DMS153 (cell line): ENCODE measurements at places on chromosomes 3 and 15.

DNA sequence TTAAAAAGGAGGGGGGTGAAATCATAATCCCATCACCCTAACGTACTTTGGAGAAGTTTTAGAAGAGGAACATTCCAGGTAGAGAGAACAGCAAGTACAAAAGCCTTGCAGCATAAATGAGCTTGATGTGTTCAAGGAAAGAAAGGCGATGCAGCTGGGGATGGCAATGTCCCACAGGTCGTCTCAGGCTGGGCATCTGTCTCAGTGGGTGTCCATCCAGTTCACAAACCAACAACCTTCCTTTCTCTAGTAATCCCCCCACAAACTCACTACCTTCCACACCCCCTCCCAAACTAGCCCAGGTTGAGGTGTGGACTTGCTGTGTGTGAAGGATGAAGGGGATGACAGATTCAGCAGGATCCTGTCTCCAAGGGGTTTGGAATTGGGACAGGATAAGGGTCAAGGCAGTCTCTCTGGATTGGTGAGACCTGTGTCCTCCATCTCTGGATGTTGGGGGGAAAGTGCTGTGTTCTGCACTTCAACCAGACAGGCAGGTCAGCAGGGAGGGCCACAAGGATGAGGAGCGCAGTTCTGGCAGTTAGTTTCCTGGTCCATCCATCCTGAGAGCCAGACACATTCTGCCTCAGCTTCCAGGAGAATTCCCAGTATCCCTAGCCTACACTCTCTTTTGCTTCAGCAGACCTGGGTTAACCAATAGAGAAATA, 1.7 kb upstream of the ESYT3 start:
- DNase-seq, result no peak

- no peak for DNase-seq
Measured at GRCh38 chr3:197519801-197520211, 36.0 kb downstream of the BDH1 start.

- no peak for DNase-seq
Measured at GRCh38 chr15:46670258-46670657, 1035.4 kb downstream of the SQOR start.

DNA sequence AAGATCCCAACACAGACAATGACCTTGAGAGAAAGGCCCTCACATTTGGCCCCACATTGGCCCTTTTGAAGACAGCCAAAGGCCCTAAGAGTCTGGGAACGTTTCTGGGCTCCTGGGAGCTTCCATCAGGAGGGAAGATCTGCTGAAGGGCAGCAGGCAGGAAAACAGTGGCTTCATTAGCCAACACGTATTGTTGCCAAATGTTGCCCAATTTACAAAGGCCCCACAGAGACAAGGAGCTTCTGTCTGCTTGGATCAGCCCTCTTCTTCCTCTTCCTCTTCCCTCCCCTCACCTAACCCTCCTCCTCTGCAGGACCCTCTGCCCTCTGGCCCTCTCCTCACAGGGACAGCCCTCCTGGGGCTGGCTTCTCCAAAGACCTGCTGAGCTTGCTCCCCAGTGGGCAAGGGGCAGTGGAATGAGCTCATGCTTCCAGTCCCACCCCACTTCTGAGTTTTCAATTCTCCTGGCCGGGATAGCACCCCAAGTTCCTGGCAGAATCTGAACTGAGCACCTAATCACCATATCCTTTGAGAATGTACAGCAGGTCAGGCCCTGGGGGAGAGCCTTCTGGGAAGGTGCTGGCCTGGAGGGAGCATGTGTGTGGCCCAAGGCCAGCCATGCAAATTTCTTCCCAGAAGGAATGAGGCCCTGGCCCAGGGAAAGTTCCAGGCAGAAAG, 5.1 kb upstream of the LTF start:
- DNase-seq, result no peak

DNA sequence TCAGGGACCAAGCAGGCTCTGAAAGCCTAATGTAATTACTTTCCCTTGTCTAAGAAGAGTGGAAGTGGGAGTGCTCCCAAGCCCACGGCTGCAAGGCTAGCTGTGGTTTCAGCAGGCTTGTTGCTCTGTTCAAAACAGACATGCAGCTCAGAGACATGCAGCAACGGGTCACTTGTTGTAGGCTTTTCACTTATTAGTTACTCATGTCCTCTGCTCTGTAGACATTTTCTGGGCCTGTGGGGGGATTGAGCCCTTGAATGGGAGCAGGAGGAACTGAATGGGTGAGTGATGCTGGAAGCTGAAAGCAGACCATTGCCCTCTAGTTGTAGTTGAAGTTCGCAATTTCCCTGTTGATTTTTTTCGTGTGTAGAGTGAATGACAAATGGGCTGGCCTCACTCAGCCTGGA, 261.9 kb upstream of the NR2E3 start:
- DNase-seq, result no peak

GRCh38 chr15:87369269-87369668, 887.3 kb downstream of the NTRK3 start:
- DNase-seq, result no peak
